ENCODE measurements at places on chromosomes 5 and 9.

DNA sequence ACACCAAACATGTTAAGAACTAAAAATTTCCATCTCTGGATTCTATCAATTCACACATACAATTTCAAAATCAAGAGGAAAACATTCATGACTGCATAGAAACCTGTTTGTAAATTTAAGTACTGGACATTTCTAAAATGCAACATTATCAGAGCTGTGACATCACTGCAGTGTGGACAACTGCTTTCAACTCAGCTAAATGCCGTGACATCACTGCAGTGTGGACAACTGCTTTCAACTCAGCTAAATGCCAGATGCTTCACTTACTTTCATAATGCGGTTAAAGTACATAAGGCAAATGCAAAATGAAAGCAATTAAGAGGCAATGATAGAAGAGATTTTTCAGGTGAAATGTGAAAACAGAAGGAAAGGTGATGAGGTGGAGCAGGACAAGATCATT lies 161.5 kb downstream of the ARL15 start:
- no peak for DNase-seq

DNA sequence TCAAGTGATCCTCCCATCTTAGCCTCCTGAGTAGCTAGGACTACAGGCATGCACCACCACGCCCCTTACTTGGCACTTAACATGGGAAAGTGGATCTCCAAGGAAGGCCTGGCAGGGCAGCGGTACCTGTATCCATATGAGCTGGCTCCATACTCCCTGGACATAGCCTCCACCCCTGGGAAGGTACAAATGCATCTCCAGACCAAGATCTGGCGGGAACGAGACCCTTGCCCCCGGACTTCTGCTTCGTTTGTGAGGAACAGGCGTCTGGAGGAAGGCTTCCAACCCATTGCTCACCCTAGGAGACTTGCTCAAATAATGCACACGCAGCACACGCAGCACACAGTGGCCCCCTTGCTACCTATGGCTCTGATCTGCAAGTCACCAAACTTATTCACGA lies 55.2 kb downstream of the CRB2 start:
- no peak for DNase-seq

DNA sequence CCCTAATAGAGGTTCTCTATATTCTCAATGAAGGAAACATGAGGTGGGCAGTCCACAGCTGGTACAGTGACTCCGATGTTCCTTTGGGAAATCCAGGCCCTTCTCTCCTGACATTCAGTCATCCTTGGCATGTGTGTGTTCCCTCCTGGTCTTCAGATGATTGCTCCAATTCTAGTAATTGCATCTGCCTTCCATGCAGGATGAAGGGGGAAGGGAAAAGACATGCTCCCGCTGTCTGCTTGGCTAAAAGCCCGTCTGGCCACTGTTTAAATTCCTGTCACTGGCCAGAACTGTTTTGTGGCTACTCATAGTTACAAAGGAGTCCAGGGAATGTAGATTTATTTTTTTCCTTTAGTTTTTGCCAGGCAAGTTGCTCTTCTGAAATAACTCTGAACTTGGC lies 65.0 kb downstream of the MAST4 start:
- no peak for DNase-seq

DNA sequence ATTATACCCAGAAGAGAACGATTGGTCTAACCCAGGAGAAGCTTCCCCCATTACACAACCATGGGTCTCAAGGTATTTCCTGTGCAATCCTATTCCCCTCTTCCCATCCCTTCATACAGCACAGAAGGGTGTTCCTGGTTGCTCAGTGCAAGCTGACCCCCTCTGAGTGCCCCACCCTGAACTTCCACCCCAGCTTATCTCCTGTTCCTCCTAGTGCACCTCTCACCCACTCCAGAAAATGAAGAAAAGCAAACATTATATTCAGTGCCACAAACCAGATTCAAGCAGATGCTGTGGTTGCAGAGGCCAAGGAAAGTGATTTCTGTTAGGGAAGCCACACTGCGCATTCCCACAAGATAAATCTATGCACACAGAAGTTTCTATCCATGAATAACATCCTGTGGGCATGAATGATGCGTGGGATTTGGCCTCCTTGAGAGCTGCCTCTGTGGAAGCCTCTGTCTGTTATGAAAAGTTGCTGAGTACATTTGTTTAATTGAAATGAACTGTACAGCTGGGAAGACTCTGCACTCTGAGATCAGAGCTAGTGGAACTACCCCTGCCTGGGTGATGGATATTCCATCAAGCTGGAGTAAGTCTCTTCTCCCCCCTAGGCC lies 2.2 kb upstream of the OR2S2 start:
- no peak for DNase-seq

DNA sequence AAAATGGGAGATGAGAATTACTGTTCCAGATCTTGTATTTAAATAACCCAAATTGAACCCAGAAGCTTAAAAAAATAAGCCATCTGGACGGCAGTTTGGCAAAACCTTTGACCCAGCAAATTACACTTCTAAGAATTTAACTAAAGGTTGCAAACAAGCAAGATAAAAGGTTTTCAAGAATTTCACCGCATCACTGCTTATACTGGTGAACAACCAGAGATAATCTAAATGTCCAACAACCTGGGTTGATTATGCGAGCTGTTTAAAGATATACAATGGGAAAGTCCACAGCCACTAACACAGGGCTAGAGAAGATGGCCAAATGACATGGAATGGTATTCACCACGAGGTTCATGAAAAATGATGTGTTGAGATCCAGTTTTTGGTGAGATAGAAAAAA lies 149.3 kb downstream of the GNAQ start:
- no peak for DNase-seq

GRCh38 chr9:102237520-102237919 lies 499.1 kb upstream of the GRIN3A start:
- no peak for DNase-seq

DNA sequence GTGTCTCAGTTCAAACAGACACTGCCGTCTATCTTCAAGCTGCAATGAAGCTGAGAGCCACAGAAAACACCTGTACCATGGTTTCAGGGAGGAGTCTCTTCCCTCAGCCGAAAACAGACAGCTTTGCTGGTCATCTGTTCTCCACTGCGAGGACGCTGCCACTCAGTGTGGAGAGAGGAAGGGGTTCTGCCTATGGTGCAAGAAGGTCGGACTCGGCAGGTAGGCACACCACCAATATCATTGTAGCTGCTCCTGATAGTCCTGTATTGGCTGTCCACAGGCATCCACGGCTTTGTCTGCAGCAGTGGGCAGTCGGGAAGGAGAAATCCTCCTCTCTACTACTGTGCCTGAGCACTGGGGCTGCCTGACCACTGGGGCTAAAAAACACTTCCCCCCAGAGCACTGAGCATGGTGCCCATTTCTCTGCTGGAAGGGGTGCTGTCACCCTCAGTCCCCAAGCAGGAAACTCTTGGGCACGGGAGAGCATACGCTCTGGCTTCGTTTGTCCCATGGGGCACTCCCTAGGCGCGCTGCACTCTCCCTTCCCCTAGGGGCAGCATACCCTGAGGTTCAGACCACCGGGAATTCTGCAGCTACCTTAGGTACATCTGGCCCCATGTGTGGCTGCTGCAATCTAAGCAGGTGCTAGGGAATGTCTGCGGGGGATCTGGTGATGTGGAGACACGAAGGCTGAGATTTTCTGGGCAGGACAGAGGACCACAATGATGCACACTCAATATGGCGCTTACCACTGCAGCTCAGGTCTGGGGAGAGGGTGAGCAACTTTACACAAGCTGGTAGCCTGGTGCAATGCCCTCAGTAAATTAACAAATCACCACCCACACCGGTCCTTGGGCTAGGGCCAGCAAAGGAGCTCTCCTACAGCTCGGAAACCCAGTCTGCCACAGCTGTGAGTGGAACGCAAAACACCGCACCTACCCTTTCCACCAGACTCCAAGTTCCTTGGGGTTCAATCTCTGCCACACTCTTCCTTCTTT lies 880.9 kb upstream of the SEMA6A start:
- no peak for DNase-seq

- DNase-seq, result peak; percentile 43
These were observed 191.5 kb downstream of the ROR2 start for GRCh38 chr9:91758491-91758981.
